ENCODE measurements at places on chromosomes 5 and 9.
A peak's percentile ranks its signal among the peaks of the same experiment; 100 is the strongest.

- peak; percentile 62 for DNase-seq
Measured at GRCh38 chr5:58582019-58582802, 664 bp upstream of the RAB3C start.

DNA sequence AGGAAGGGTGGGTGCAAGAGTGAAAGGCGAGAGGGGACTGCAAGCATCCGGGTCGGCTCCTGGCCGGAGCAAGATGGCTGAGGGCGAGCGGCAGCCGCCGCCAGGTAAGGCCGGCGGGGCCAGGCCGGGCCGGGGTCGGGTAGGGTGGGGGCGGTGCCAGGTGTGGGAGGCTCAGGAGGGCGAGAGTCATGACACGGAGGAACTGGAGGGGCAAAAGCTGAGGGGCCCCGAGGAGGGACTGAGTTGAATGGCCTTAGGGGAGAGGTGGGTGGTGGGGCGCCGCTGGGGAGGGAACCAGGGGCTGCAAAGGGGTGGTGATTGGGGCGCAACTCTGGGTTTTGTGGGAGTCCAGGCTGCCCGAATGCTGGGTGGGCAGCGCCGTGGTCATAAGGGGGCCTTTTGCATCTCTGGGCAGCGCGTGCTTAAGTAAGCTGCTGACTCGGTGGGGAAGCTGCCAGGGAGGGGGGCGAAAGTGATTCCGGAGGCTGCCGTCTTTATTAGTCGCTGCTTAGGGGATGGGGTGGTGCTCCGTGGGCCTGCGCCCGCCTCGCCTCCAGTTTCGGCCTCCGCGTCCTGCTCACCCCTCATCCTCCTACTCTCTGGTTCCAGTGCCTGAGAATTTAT lies 425 bp downstream of the PTPA start:
- DNase-seq, result peak; percentile 58

DNA sequence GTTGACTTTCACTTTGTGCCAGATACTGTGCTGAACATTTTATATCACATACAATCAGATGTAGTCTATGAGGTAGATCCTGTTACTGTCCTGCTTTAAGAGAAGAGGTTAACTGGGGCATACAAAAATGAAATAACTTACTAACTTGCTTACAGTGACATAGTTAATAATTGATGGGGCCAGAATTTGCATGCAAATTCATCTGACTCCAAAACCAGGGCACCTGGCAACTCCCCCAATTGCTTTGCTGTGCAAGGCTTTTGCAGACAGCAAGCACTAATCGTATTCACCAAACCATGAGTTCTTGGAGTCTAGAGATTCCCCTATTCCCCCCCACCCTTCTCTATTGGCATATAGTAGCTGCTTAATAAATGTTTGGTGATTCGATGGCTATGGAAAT lies 155.9 kb downstream of the TTLL11 start:
- DNase-seq, result no peak

DNA sequence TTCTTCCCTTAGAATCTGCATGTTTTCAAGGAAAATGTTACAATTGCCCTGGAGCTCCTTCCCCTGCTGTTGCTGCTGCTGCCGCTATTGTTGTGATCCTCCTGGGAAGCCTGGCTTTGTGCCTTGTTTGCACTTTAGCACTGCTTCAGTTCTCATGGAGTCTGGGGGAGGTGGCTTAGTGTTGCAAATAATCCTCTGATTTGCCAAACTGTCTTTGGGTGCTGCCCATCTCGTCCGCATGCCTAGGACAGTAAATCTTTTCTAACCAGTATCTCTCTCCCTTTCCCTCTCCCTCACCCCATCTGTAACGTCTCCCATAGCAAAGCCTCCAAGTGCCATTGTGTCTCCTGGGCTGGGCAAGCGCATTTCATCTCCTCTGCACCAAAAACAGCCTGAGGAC lies 30.3 kb downstream of the FAM240B start:
- DNase-seq, result peak; percentile 85

DNA sequence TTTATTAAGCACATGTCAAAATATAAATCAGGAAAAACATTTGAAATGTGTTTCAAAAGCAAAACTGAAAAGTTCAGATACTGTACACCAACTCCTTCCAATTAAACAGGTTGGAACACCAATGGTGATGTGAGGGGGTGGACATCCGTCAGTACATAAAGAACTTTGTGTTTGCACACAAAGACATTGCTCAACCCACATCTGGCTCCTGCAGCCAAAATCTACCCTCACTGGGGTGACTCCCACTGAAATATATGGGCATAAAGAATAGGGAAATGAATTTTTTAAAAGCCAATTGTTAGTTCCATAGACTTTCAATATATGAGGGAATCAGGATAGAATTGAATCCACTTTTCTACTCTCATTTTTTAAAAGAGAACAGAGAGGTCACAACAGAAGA lies 63.9 kb downstream of the MEGF9 start:
- DNase-seq, result no peak

- DNase-seq, result no peak
Measured at GRCh38 chr5:80884929-80885328, 75.2 kb upstream of the RASGRF2 start.

- no peak for DNase-seq
Measured at GRCh38 chr5:88964831-88965230, 81.8 kb upstream of the MEF2C start.

DNA sequence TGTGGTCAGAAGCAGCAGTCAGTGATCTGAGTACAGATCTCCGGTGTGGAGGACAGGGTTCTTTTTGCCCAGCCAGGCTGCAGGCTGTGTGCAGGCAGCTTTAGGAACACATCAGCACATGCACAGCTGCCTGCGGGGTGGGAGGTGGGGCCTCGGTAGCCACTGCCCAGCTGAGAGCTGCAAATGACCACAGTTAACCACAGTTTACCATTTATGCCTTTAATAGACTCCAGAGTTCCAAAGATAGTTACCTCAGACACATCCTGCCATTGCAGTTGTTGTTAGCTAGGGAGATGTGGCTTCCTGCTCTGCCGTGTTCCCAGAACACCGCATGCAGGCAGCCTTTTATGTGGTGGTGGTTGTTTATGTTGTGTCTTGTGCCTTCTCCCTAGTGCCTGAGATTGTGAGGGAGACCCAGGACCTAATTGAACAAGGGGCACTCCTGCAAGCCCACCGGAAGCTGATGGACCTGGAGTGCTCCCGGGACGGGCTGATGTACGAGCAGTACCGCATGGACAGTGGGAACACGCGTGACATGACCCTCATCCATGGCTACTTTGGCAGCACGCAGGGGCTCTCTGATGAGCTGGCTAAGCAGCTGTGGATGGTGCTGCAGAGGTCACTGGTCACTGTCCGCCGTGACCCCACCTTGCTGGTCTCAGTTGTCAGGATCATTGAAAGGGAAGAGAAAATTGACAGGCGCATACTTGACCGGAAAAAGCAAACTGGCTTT lies 10.2 kb downstream of the EXOC3 start:
- DNase-seq, result no peak

GRCh38 chr9:35341585-35341984 lies 148.3 kb upstream of the RUSC2 start:
- peak; percentile 41 for DNase-seq

GRCh38 chr9:87701931-87702421 lies 23.9 kb upstream of the CTSL start:
- peak; percentile 57 for DNase-seq

DNA sequence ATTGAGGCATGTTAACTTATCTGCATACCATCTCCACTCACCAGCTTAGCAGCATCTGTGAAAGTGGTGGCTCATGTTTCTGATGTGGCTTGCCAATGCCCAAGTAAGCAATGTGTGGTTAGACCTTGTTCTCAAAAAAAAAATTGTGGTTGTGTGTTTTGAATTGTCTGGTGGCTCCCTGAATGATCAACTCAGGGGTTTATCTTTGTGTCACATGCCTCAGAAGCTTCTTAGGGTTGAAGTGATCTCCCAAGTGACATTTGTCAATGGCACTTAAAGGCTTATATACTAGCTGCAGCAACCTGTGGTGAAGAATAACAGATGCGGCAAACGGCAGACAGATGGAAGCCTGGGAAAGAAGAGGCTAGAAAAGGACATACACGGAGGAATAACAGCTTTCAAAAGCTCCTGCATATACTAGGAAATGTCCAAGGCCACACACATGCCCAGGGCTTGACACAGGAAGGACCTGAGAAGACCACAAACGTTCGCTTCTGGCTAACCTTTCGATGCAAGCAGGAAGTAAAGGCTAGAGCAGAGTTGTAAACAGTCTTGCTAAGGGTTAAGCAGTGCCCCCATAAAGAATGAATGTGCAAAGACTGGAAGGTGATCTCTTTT lies 42.2 kb upstream of the FSD1L start:
- DNase-seq, result no peak

DNA sequence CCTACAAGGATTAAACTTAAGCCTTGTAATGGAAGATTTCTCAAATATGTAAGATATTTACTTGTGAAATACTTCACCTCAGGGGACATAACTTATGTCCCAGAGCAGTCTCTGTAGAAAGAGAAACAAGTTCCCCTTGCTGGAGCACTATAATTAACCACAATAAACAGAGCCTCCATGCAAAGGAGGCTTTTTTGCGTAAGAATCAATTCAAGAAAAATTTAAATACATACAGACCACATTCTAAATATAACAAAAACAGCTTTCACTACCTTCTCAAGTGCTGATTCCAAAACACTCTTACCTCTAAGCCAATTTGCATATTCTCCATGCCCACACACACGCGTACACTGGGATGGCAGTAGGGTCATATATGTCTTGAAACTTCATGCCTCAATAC lies 30.7 kb upstream of the CCNB1 start:
- no peak for DNase-seq

DNA sequence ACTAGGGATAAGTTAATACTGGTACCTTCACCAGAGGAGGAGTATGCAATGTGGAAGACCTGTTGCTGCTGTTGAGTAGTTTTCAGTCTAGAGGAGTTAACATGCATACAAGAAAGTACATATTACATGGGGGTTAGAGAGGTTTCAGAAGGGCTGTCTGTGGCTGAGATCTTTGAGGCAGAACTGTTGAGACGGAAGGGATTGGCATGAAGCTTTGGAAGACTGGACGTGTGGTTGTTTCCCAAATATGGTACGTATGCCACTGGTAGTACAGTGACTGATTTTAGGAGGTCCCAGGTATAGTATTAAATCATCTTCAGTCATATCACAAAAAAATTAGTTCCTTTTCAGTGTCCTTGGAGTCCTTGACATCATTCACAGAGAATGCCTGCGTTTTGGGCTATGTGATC lies 17.6 kb downstream of the TNFAIP8 start:
- no peak for DNase-seq

- no peak for DNase-seq
Measured at GRCh38 chr5:135211083-135211790, 177.2 kb upstream of the PITX1 start.

DNA sequence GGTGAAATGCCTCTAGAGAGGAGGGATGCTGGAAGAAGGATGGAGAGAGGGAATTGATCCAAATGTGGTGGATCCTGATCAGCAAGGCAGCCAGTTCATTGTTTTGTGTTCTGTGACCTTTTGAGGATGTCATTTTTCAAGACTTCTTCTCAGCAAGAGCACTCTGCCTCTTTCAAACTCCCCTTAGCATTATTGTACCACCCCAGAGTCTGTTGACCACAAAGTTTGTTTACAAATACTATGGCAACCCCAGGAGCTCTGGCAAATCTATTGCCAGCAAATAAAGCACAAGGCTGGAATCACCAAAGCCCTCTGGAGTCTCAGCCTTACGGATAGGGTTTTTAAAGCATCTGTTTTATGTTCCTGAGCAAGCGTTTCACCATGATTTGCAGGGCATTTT lies 76.2 kb upstream of the SLC1A3 start:
- DNase-seq, result no peak

DNA sequence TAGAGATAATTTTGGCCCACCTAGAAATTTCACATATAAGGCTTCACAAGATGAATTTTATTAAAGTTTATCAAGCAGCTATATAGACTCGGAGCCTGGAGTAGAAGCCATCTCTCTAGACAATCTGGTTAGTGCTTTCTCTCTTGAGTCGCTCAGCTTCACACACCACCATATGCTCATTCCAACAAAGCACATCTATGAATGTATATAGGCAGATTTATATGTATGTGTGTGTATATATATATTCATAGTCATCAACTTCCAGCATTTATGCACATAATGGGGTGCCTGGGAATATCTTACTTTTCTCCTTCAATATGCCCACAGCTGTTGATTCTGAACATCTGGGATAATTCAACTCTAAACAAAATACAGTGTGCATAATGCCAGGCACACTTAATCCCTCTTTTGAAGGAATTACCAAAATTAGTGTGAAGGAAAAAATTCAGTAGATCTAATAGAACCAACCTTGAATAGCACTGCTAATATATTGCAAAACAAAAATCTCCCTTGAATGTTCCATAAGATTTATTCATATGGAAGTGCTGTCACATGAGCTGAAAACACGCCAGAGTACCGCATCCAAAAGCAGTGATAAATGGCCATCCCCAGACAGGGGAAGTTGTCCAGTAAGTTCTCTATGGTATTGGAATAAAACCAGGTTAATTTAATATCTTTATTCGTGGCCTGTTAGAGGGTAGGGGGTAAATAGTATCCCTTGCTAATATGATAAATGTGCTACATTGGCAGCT lies 56.0 kb upstream of the MOCS2 start:
- no peak for DNase-seq

GRCh38 chr5:168211245-168211644 lies 80.2 kb upstream of the WWC1 start:
- no peak for DNase-seq

GRCh38 chr9:116156621-116157314 lies 3.2 kb downstream of the PAPPA start:
- peak; percentile 74 for DNase-seq

GRCh38 chr9:131717719-131718460 lies 22.0 kb downstream of the RAPGEF1 start:
- DNase-seq, result no peak

DNA sequence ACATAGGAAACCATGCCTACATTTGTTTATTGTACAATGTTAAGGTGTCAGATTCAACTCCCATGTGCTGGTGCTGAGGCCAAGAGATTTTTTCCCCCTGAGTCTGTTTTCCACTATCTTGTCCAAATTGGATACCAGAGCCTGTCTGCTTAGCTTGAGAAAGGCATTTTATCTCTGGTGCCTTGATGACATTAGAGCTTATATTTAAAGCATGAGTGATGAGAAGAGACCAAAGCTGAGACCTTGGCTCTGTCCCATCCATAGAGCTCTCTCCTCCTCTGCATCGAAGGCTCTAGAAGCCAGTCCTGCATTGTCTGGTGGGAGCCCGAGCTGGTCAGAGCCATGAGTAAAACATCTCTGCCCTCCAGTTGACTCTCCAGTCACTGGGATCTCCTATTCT lies 10.4 kb upstream of the PPP2CA start:
- no peak for DNase-seq

GRCh38 chr5:53288511-53288910 lies 179.0 kb upstream of the MOCS2 start:
- no peak for DNase-seq

DNA sequence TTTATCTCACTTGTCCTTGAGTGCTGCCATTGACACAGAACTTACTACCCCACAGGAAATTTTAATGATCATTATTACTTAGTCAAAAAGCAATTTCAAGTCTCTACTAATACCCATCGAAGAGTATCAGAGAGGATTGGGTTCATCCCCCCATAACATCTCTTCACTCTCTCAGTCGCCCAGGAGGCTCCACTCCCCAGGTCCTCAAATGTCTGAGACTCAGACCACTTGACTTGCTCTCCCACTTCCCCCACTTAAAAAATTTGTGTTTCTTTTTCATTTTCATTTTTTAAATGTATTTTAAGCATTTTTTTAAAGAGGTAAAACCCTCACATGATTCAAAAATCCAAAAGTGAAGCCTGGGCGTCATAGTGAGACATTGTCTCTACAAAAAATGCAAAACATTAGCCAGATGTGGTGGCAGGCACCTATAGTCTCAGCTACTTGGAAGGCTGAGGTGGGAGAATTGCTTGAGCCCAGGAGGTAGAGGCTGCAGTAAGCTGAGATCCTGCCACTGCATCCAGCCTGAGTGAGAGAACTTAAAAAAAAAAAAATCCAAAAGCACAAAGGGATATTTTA lies 56.8 kb upstream of the TRAF1 start:
- no peak for DNase-seq

- DNase-seq, result no peak
Measured at GRCh38 chr9:107361816-107362215, 78.7 kb downstream of the RAD23B start.

All from GM23338 (cell line).